ENCODE measurements at places on chromosomes 7 and 10.

DNA sequence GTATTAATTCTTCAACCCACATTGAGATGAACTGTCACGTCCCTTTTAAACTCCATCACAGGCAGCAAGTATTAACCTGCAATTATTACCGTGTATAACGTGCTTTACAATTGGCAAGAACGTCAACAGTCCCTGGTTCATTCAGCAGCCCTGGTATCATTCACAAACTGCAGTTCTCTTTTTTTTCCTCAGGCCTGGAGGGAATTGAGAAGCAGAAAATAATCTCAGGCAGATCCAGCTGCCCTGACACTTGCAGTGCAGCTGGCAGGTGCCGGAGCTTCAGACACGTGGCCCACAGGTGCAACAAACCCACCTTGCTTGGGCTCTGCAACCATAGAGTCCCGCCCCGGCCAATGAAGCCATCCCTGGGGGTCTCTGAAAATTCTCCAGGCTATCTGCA lies 137.3 kb downstream of the PLXNA4 start:
- DNase-seq = no peak

DNA sequence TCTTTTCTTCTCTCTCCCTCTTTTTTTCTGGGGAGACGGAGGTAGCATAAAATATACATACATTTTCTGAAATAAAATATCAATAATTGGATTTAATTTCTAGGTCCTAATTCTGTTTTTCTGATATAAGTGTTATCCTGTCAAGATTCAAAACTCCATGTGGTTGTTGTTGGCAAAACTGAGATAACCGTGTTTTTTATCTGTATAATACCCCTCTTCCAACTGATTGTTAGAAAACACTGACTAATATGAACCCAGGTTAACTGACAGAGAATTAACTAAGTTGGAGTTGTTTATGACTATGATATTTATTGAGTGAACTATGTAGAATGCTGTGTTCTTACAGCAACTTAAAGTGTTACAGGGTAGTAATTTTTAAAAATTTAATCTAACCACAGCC lies 236.5 kb upstream of the KAT6B start:
- no peak for DNase-seq

GRCh38 chr7:137579913-137580640 lies 236.5 kb upstream of the PTN start:
- DNase-seq = peak; percentile 87

- DNase-seq = no peak
Observed at GRCh38 chr10:92200564-92200963, 90.3 kb downstream of the CPEB3 start.

DNA sequence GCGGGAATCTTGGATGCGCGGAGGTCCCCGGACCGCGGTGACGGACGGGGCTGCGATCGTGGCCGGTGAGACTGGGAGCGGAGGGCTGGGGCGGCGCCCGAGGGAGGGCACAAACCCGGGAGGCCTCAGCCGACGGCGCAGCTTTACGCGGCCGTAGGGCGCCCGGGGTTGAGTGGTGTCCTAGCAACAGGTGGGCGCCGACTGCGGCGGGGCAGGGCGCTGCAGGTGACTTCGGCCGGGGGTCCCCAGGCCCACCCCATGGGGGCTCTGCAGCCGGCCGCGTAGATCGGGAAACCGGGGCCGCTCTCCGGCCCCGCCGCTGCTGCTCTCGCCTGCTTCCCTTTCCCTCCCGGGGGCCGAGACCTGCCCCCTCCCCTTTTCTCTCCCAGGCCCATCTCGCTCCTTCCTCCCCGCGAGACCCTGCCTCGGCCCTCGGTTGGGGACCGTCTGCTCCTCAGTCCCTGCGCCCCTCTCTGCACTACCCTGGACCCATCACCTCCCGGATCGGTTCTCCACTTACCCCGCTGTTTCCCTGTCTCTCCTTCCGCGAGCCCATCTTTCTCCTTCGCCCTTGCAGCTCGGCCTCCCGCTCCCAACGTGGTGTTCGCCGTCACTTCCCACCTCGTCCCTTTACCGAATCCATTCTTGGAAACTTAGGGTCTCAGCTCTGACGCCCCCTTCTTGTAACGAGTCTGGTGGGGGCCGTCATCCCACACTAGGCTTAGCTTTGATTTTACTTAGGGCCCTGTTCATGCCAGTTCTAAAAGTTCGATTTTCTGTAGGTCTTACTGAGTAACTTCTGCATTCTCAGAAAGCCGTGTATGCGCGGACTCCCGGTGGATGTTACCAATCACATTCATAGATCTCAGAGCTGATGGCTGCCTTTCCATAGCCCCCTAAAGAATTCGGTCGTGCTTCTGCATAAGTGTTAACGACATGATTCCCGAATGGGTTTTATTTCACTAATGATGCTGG lies 18.5 kb upstream of the ACBD5 start:
- no peak for DNase-seq

DNA sequence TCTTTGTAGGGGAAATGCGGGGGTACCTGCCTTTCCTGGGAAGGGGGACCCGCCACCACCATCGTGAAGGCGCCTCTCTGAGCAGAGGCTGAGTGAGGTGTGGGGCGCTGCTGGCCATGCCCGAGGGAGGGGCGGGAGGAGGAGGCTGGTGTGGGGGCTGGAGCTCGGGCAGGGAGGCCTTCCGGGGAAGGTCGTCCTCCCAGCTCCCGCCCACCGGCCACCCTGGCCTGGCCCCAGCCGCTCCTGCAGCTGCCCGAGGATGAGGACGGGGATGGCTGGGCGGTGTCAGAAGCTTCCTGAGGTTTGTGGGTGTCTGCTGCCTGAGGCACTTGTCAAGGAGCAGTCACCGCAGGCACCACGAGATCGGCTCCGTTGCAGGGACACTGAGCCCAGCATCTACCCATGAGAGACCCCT lies 11.4 kb downstream of the PWWP2B start:
- no peak for DNase-seq

GRCh38 chr7:33156441-33156840 lies 27.1 kb downstream of the BBS9 start:
- DNase-seq = no peak

DNA sequence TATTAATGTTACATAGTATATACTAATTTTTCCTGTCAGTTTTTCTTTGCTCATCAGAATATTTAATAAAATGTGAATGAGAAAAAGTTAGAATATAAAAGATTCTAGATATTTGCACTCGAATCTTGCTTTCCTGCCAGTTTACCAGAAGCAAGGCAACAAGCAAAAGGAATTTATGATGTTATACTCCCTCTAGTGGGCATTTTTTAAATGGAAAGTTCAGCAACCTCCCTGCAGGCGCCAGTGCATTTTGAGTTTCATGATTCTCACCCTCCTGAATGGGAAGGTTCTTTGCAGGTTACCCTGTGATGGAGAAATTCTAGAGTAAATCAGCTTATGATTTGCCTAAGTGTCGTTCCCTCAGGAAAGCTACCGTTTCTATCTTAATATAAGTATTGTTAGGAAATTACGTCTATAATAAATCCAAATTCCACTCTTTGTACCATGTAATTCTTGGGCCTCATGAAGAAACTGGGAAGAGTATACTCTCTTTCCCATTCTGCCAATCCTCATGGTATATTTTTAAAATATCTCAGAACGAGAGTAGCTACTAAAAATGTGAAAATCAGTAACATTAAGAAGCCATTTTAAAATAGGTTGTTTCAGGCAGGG lies 350.0 kb downstream of the CRPPA start:
- peak; percentile 51 for DNase-seq

- no peak for DNase-seq
Observed at GRCh38 chr7:57071-57470, 135.3 kb upstream of the FAM20C start.

DNA sequence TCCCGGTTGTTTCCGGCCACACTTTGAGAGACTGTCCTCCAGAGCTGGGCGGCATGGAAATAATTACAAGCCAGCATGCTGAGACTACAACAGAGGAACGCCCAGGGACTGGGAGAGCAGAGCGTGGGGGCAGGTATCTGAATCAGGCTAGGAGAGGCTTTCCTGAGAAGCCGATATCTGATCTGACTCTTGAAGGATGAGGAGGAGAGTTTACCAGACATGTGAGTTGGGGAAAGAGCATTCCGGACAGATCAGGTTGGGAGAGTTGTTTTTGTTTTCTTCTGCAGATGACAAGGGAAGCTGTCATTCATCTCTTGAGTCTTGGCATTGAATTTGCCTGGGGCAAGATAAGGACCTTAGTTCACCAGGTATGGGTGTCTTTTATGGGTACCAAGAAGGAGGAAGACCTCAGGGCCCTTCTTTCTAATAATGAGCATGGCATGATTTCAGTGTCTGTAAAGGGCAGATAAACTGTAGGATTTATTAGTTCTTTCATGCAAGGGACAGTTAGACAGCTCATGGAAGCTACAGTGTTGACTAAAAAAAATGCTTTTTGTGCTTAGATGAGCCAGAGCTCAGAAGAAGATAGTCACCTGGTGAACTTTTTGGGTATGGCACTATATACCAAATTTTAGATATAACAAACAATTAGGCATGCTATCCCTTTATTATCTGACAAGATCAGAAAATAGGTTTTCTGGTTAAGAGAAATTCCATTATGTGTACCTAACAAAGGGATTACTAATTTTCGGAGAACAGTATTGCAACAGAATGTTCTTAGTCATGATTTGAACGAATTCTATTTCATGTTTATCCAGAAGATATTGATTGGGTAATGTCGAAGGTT lies 36.2 kb downstream of the WBP1L start:
- no peak for DNase-seq

DNA sequence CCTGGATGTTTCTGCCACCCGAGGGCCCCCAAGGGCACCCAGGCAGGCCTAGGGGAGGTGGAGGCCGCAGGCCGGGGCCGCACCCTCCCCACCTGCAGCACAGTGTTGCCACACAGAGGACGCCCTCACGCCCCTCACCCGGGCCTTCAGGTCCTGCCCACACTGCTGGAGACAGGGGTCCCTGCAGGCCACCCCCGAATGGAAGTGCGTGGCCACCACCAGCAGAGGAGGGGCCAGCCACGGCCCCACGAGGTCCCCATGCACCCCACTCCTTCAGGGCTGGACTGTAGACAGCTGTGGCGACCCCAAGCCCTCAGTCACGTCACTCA lies 35.4 kb downstream of the ADAP1 start:
- DNase-seq = no peak

DNA sequence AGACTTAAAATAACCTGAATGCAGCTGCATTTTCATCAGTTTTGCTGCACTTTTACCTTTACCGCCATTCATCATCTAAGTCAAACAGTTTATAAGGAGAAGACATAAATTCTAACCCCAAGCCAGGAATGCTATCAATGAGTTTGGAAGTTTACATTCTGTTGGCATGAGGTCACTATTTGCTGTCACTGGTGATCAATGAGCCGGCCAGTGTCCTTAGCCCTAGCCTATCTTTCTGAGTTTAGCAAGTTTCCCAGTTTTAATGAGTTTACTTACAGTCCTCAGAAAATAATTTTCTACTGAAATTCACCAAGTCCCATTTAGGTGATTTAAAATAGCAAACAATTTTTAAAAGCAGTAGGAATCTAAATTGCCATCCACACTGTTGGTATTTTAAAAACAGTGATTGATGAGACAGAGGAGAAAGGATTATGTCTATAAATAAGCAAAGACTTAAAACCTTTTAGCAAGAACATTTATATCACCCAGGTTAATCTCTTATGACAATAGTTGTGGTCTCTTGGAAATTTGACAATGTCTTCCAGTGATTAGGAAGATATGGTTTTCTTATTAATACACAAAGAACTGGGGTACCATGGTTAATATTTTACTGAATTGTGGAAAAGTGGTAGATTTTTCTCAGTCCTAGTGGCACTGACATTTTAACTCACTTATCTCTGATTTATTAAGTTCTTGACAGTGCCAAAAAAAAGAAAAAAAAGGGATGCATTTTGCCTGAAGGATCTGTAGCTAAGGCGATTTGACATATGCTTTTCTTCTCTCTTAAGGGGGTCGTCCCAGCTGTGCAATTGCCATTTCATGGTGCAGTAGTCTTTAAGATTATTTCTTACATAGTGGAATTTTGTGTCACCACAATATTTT lies 443.4 kb upstream of the ANKRD30A start:
- DNase-seq = no peak

GRCh38 chr10:63707254-63707910 lies 186.2 kb downstream of the REEP3 start:
- DNase-seq = peak; percentile 98

GRCh38 chr7:88015309-88015708 lies 81.3 kb downstream of the ADAM22 start:
- no peak for DNase-seq

GRCh38 chr10:28587970-28588290 lies 55.0 kb downstream of the WAC start:
- DNase-seq = peak; percentile 31

GRCh38 chr7:140051820-140052219 lies 10.9 kb downstream of the PARP12 start:
- DNase-seq = no peak

GRCh38 chr10:47359101-47359500 lies 10.9 kb downstream of the RBP3 start:
- no peak for DNase-seq

GRCh38 chr10:118764195-118764594 lies 9.4 kb upstream of the CACUL1 start:
- no peak for DNase-seq

DNA sequence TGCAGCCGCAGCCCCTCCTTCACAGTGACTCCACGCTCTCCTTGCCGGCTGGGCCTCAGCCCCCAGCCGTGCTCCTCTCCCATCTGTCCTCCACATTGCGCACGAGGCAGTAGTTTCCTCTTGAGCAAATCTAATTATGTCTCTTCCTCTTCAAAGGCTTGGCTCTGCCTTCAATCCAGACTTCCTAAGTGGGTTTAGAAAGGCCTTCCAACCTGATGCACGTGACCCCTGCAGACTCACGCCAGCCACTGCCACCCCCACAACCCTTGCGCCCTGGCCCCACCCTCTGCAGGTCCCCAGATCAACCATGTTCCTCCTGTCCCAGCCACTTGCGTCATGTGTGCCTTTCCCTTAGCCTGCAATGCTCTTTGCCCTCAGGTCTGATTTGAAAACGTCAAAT lies 75.0 kb upstream of the ADAM12 start:
- no peak for DNase-seq

- DNase-seq = no peak
Observed at GRCh38 chr10:51214207-51215196, 140.2 kb downstream of the PRKG1 start.

- peak; percentile 27 for DNase-seq
Observed at GRCh38 chr10:110681023-110681681, 37.0 kb downstream of the RBM20 start.

- no peak for DNase-seq
Observed at GRCh38 chr7:27375958-27376357, 133.4 kb downstream of the EVX1 start.

DNA sequence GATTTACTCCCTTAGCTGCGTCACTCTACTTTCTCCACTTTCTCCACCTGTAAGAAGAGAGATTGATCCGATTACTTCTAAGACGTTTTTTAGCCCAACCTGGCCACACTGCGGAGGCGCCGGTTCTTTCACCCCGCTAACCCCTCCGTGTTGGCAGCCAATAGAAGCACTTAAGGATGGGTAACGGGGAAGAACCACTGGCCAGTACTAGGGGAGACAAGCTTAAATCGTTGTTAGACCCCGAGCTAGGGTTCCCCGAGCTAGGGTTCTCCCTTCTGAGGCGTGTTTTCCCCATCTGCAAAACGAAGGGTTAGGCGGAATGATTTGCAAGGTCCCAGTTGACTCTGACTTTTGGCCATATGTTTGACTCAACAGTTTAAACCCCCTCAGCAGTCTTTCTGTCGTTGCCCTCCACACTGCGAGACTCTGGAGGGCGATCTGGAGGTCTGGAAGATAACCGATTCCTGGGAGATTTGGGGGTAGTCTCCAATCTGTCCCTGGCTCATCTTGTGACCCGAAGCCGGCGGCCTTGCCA lies 644 bp downstream of the UMAD1 start:
- DNase-seq = no peak

- DNase-seq = peak; percentile 90
Observed at GRCh38 chr7:43390576-43390975, 192.3 kb upstream of the STK17A start.

GRCh38 chr10:102200751-102201640 lies 25.1 kb upstream of the ELOVL3 start:
- no peak for DNase-seq

Data from RCC 7860 (cell line).